ENCODE measurements at places on chromosomes 2 and 18.

DNA sequence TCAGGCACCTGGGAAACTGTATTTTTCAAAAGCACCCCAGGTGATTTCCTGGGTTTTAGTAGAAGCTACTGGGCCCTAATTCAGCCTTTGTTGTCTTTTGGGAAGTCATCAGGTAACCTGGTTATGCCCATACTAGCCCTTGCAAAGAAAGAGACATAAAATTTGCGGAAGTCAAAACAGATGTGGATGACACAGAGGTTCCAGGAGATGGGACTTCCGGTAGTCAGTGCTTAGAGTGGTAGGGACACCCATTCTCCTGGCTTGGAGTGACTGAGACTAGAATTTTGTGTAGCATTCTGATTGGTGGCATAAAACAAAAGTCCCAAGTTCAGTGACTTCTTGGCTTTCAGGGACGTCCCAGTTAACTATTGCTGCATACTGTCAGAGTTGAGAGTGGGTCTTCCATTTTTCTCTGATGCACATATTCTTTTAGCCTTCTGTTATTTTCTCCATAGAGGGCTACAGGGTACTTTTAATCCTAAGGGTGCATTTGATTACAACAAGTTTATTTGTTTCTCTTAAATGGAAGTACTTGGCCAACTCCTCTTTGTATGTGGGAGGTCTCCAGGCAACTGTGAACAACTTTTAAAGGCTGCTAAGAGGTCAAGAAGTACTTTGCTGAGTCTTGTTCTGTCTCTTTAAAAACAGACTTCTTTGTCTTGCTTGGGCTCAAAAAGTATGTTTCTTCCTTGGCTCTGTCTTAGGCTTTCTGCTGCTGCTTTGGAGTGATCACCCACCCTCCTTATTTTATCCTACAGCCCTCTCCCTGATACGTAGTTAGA is 8.8 kb downstream of the NAB1 start:
- DNase-seq = no peak

DNA sequence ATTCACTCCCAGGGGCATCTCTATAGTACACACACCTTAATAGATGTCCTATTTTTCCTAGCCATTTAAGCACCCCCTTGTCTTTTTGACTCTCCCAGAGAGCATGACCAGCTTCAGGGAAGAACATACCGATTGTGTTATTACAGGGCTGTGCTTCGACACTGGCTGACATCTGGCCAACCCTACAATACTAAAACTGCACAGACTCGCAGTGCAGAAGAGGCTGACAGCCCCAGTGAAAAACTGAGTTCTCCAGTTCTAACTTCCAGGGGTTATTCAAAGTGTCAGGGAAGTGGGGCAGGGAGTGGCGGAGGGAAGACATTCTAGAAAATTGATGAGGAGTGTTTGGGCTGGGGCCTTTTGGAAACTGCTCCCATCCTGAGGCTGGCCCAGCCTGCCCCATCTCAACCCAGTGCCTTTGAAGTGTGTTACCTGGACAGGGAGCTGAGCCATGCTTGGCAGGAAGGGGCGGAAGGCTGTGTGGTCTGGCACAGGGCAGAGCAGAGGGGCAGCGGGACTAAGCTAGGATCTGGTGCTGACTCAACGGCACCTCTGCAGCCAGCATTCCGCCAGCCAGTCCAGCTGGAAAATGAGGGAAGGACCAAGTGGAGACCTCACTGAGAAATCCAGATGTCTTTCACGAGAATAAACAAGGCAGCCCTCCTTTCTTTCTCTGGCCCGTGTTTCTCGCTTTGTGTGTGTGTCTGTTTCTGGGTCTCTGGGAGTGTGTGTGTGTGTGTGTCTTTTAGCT is 15.4 kb upstream of the IGFBP5 start:
- no peak for DNase-seq

GRCh38 chr2:179694963-179695362 is 166.4 kb downstream of the ZNF385B start:
- no peak for DNase-seq

GRCh38 chr2:56192664-56193305 is 9.0 kb downstream of the CCDC85A start:
- DNase-seq = no peak

GRCh38 chr2:158381205-158381604 is 75.3 kb downstream of the CCDC148 start:
- DNase-seq = no peak
